Stimulated activated CD8-positive, alpha-beta memory T cell treated with anti-CD3 and anti-CD28 coated beads, Interleukin-15, amount 100 ng/mL, for 1 hour (primary cell): ENCODE measurements at places on chromosomes 3 and 15.

GRCh38 chr3:106715286-106715685, 662.0 kb upstream of the CCDC54 start:
- no peak for DNase-seq

DNA sequence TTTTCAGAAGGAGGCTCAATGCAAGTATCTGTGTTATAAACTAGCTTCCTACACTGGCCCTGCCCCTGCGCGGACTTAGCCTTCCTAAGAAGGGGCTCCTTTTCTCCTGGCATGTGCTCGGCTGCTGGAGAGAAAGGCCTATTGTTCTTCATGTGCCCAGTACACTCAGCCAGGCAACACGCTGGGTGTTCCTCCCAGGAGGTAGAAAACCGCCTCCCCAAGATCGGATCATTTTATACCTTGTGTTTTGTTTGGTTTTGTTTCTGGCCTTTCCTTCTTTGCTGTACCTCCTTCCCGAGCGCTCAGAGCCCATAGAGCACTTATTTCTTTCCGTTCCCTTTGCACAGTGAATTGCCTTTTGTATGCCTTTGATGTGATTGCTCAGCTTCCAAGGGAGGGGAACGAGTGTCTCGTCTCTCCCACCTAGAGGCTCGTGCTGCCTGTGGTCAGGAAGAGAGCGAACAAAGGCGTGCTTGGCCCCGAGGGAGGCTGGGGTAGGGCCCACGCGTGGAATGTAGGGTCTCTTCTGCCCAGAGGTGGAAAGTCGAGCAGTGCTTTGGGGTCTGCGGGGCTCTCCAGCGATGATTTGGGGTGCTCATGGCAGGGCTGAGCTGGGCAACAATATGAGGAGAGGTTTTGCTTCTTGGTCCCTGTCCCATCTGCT, 30.0 kb downstream of the CCNL1 start:
- DNase-seq = no peak

DNA sequence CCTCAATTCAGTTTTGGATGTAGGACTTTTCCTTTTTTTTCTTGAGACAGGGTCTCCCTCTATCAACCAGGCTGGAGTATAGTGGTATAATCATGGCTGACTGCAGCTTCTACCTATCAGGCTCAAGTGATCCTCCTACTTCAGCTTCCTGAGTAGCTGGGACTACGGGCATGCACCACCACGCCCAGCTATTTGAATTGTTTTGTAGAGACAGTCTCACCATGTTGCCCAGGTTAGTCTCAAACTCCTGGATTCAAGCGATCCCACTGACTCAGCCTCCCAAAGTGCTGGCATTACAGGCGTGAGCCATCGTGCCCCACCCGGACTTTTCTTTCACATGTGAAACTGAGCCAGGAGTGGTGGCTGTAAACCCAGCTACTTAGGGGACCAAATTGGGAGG, 3.5 kb downstream of the RNU5B-1 start:
- DNase-seq = no peak

- no peak for DNase-seq
These were observed 52.9 kb downstream of the EIF4E3 start for GRCh38 chr3:71672340-71672739.

DNA sequence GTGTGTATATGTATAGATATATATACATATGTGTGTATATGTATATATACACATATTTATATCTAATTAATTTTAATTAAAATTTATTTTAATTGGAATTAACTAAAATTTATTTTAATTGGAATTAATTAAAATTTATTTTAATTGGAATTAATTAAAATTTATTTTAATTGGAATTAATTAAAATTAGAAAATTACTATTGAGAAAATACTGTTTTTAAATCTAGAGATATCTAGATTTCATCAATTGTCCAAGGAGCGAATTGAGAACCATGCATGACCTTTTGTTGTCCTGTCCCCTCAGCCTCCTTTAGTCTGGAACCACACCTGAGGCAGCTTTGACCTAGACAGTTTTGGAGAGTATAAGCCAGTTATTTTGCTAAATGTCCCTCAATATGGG, 1.8 kb downstream of the MOBP start:
- DNase-seq = no peak

- DNase-seq = no peak
These were observed 90.9 kb upstream of the ZNF280D start for GRCh38 chr15:56824175-56824574.

DNA sequence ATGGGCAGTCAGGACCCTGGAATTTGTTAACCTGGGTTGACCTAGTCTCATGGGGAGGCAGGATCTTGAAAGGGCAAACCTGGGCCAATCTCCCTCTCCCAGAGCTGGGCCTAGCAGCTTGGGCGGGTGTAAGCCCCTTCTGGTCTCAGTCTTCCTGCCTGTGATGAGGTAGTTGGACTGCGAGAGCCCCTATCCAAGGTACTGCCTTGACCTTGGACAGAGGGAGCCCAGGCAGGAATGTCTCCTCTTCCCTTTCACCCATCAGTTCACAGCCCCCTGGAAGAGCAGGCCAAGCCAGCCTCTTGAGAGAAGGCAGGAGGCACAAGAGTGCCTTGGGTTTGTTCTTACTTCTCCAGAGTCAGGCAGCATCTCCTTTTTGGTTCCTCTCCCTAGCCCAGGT, 24.7 kb upstream of the SEMA3F start:
- no peak for DNase-seq
